ENCODE measurements at places on chromosomes 12 and 14. TPM values are rescaled to one million over a fixed set of nuclear protein-coding genes. Genes with fewer than 3 reads are reported as not detected.

DNA sequence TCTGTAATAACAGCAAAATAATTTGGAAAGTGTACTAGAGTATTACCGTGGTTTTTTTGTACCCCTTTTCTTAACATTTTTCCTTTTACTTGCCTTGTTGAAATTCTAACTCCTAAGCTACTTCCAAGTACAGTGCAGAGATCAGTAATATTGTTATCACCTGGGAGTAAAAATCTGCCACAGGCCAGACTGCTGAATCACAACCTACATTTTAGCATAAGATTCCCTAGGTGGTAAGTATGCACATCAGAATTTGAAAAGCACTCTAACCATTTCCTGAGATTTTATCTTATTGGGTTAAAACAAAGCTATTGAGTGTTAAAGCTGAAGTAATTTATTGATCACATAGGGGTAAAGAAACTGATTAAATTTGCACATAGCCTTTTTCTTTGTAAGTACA, 55.2 kb upstream of the KCNH3 start:
- DNase-seq: no peak

GRCh38 chr14:56100556-56100955, 17.7 kb upstream of the PELI2 start:
- DNase-seq: no peak

- no peak for DNase-seq
Measured at GRCh38 chr12:62458626-62459025, 8.0 kb upstream of the MON2 start.

DNA sequence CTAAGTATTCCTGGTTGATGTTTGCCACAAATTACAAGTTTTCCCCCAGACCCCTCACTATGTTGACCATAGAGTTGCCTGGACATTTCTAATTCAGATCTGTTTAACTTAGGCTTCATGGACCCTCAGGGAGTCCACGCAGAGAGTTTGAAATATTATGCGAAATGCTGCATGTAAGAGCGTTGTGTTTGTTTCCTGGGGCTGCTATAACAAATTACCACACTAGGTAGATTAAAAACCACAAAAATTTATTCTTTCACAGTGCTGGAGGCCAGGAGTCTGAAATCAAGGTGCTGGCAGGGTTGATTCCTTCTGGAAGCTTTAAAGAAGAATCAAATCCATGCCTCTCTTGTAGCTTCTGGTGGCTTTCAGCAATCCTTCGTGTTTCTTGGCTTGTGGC, 177.9 kb upstream of the KITLG start:
- no peak for DNase-seq

DNA sequence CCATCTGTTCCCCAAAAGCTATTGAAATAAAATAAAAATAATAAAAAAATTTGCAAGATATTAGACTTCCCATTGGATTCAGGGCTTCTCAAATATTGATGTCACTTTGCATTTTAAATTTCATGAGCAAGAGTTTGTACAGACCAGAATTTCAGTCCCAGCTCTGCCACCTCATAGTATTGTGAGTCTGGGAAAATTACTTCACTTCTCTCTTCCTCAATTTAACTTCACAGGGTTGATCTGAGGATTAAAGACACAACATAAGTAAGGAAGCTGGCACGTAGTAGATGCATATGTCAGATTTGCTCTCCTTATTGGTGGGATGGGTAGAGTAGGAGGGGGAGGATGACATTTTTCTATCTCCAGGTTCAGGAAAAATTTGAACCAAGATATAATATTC, 32.8 kb downstream of the COX8C start:
- DNase-seq: no peak

DNA sequence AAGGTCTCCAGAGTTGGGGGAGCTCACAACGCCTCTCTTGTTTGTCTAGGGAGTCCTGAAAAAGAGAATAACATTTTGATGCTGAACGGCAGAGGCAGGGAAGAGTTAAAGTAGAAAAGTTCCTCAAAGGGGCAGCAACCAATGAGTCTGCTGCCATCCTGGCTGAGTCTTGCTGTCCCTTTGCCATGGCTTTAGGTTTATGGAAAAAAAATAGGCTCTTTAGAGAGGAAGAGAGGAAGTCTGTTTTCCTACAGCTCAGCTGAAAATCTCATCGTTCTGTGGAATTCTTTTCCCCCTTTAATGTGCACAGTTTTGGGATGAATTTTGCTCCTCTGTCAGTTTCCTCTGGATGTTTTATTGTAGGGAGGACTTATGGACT, 314.8 kb upstream of the TBX3 start:
- no peak for DNase-seq

GRCh38 chr12:45543887-45544286, 185.6 kb upstream of the ARID2 start:
- peak; percentile 71 for DNase-seq

GRCh38 chr12:54413284-54414190, 5.5 kb downstream of the ITGA5 start:
- DNase-seq: peak; percentile 89

GRCh38 chr12:131574395-131574771, 136.5 kb upstream of the SFSWAP start:
- no peak for DNase-seq

GRCh38 chr14:104440297-104440956, 139.1 kb upstream of the C14orf180 start:
- DNase-seq: no peak

GRCh38 chr12:1859643-1860042, 39.3 kb downstream of the LRTM2 start:
- DNase-seq: no peak

- no peak for DNase-seq
Measured at GRCh38 chr14:75884198-75884611, 97.6 kb downstream of the TGFB3 start.

GRCh38 chr14:105470350-105471296, 4.0 kb upstream of the CRIP2 start:
- DNase-seq: no peak

DNA sequence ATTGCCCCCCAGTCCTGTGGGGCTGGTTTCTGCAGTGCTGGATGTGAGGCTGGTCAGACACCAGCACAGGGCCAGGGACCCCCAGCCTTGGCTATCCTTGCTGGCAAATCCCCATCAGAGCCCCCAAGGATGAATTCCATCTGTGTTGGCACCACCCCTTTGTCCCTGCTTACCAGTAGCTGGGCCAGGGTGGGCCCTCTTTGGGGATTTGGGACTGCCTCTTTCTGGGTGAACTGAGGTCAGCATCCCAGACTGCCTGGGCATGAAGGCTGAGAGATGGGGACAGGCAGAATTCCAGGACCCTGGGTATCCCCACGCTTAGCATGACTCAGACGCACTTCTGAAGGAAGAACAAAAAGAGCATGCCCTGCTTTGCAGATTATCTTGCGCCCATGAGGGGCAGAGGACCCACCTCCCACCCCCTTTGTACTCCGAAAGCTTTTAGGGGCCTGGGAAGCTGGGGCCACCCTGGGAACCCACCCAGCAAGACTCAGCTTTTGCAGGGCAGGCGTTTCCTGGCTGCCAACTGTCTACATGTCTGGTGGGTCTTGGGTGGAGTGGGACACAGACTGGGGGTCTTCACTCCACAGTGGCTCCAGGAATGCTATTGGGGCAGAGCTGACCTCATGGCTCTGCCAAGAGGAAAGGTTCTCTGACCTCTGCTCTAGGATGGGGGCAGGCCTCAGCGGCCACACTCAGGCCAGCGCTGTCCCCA, 26.8 kb downstream of the RFLNA start:
- no peak for DNase-seq

DNA sequence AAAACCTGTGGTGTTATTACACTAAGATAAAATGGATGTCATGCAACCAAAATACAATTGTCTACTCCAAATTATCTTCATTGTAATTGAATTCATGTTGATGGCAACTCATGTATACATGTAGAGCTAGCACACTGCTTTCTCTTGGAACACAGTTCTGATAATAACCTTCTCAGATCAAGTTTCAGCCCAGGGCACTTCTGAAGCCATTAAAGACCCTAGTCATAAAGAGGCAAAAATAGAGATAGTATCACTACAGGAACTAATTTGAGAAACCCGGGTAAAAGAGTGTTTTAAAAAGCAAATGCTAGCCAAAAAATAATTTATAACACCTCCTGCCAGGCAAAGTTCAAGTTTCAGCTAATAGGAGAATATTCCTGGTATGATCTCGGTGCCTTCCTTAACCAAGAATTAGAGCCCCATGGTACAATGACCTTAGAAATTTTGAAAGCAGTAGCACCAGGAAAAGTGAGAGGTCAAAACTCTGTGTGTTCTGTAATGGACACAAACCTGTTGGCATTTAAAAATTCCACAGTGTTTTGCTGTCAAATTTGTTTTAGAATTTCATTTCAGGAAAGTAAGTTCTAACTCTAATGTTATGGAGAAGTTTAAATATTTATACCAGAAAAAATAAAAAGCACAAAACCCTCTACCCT, 105.0 kb upstream of the FRMD6 start:
- DNase-seq: no peak

DNA sequence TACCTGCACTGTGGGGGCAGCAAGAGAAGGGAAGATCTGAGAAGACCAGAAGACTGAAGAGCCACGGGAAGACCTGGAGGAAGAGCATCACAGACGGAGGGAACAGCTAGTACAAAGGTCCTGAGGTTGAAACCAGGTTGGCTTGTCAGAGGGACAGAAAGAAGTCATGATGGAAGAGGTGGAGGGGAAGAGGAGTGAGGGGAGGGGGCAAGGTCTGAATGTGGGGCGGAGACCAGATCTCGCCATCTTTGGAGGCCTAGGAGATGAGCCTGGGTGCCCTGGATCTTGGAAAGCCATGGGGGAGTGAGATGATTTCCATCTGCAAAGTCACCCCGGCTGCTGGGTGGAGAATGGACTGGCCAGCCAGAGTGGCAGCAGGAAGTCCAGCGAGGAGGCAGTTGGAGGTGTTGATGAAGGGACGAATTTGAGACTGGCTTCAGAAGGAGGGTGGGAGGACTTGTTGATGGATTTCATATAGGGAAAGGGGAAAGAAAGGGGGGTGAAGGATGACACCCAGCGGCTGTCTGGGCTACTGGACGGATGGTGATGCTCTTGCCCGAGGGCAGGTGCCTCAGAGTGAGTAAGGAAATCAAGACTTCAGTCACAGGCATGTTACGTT, 14.6 kb upstream of the UBC start:
- DNase-seq: no peak

GRCh38 chr12:46154221-46154985, 114.4 kb downstream of the SLC38A1 start:
- DNase-seq: no peak

DNA sequence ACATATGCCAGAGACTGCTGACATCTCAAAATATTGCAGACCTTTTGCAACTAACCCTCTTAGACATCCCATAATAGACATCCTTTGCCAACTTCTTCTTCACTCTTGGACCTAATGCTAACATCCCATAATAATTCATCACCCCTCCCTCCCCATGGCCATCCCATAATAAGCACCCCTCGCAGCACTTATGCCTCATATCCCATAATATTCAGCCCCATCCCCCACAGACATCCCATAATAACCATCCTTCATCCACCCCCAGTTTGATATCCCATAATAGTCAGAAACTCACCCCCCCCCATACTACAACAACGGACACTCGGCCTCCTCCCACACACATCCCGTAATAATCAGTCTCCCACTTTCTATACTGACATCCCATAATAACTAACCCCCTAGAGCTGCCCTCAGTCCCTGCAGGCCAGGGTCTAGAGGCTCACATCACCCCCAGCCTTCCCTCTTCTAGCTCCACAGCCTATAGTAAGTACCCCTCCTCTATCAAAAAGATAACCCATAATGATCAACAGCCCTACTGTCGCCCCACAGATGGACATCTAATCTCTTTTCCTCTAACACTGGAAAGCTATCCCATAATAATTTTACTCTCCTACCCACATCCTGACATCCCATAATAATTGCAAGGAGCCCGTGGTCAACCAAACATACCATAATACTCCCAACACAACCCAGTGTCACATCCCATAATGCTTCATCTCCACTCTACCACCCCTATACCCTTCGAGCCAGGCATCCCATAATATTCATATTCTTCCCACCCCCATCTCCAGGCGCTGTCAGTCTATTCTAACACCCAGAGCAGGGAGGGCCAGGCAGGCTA, 792 bp upstream of the CHD4 start:
- peak; percentile 74 for DNase-seq

DNA sequence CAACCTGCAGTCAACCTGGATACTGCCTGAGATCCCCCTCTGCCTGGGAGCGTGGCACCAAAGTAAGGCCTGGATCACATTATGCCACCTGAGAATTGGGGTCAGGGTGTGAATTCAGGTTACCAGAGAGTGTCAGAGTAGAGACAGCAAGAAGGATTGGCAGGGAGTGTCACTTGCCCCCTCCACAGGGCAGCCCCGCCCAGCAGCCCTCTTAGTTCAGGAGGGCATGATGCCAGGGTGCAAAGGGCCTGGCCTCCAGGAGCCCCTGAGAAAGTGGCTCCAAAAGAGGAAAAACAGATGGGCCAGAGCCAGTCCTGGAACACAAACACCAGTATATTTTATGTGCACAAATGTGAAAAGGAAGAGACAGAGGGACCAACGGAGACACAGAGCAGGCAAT, 18.6 kb downstream of the TMEM229B start:
- no peak for DNase-seq

GRCh38 chr14:44620121-44621019, 113.3 kb upstream of the FSCB start:
- no peak for DNase-seq

GRCh38 chr12:55965941-55966407, at the start of gene PMEL:
Gene PMEL, minus strand, starts transcription at chr12:55966042. Its CDS starts 31 bp downstream, at chr12:55966011.
- no peak for DNase-seq

GRCh38 chr14:23009939-23010726, at the start of gene C14orf93:
Gene C14orf93, minus strand, starts transcription at chr14:23010143. Its CDS starts 11,120 bp downstream, at chr14:22999023.
- peak; percentile 85 for DNase-seq

DNA sequence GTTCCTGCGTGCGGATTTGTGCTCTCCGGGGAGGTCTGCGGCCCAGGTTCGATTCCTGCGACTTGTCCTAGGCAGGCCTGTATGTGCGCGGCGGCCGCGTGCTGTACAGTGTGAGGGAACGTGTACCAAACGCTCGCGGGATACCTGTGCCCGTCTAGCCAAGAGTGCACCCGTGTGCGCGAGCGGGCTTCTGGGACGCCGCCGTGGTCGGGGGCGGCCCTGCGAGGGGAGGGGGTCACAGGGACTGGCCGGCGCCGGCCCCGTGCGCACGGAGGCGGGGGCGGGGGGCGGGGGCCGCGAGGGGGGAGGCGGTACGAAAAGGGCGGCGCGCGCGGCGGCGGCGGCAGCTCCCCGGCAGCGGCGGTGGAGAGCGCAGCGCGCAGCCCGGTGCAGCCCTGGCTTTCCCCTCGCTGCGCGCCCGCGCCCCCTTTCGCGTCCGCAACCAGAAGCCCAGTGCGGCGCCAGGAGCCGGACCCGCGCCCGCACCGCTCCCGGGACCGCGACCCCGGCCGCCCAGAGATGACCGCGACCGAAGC, at the start of gene DLK1:
TSS of gene DLK1 (plus strand) at position 343 of the 536 bp plus-strand sequence. CDS start at position 520, 177 bp downstream.
- DNase-seq: no peak

DNA sequence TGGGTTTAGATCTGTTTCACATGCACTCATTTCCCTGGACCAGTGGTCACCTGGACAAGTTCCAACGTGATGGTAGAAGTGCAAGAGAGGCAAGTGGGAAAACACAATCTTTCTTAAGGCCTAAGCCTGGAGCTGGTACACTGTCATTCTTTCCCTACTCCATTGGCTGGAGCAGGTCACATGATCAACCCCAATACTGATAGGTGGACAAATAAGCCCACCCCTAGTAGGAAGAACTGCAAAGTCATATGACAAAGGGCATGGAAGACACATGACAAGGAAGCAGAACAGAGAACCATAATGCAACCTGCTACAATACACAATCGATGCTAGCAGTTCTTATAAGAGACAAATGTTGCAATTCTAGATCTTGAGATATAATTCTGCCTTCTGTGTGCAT, 66.3 kb downstream of the SRRM4 start:
- DNase-seq: no peak

HOTAIR gene
- total RNA-seq: not detected

PDZRN4 gene
- total RNA-seq: not detected

CABP1 gene
- 0.10 TPM for total RNA-seq

ALX1 gene
- not detected for total RNA-seq

FBXO33 gene
- total RNA-seq: 17.0 TPM

TCL1B gene
- not detected for total RNA-seq

SNX6 gene
- total RNA-seq: 83.8 TPM

P3H3 gene
- not detected for total RNA-seq
